ENCODE measurements at places on chromosomes 5 and 9.

DNA sequence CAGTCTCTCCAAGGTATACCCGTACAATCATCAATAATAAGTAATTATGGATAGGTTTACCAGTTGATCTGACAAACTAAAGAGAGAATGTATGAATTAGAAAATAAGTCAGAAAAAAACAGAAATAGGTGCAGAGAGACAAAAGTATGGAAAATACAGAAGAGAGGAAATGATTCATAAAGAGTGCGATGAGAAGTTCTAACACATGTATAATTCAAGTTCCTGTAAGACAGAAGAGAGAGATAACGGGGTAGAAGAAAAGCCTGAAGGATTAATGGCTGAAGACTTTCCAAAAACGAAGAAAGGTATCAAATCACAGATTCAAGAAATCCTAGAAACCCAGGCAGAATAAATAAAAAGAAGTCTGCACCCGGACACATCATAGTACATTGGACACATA lies 16.2 kb upstream of the SMU1 start:
- DNase-seq, result no peak

GRCh38 chr5:149374303-149374702 lies 4.8 kb downstream of the IL17B start:
- no peak for DNase-seq

DNA sequence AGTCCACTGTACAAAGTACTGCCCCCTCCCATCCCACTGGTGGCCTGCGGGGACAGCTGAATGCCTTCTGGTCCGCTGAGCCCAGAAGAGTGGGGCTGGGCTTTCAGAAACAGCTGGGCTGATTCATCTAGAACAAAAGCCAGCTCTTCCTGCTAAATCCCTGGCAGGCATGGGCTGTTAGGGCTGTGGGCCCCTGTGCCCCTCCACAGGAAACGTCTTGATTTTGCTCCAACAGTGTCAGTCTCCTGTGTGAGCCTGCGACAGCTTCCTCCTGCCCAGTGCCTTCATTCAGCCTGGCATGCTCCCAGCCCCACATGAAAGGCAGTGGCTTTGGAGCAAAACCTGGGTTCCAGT lies 6.9 kb upstream of the GSN start:
- DNase-seq, result no peak

- no peak for DNase-seq
Measured at GRCh38 chr5:14212838-14213237, 69.7 kb downstream of the TRIO start.

DNA sequence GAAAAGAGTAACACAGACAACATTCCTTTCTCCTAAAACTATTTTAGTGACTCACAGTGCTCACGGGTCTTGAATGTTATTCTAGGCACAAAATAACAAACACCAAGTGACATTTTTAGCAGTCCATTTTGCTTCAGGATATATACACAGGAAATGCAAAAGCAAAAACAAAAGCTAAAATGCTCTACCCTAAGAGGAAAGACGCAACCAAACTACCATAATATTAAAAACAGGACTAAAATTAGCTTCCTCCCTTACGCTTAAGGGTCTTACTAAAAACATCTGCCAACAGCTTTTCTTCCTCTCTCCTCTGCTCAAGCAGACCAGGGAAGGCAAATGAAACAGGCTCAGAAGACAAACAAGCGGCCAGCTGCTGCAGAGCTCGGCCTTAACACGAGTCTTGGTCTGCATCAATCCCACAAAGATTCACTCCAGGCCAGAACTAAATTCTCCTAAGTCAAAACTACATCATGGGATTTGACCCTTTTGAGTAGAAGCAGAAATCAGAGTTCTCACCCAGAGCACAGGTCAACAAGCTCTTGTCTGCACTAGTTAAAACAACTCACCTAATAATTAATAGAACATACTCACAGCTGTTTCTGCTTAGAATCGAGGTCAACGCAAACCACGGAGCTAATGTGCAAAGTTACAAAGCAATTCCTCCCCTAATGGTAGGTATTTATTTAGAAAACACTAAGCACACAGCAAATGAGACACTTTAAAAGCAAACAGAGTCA lies 62.3 kb downstream of the RAPGEF1 start:
- no peak for DNase-seq

DNA sequence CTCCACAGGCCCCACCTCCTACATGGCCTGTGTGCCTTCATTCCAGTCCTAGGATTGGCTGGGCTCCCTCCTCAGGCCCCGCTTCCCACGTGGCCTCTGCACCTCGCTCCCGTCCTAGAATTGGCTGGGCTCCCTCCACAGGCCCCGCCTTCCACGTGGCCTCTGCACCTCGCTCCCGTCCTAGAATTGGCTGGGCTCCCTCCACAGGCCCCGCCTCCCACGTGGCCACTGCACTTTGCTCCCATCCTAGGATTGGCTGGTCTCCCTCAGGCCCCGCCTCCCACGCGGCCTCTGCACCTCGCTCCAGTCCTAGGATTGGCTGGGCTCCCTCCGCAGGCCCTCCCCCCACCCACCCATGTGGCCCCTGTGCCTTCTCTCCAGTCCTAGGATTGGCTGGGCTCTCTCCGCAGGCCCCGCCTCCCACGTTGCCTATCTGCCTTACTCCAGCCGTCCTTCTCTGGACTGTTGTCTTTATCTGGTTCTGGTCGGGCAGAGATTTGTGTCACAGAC lies 45.3 kb upstream of the CACNA1B start:
- DNase-seq, result no peak

- DNase-seq, result no peak
Measured at GRCh38 chr5:94618029-94618492, 343 bp downstream of the KIAA0825 start.

DNA sequence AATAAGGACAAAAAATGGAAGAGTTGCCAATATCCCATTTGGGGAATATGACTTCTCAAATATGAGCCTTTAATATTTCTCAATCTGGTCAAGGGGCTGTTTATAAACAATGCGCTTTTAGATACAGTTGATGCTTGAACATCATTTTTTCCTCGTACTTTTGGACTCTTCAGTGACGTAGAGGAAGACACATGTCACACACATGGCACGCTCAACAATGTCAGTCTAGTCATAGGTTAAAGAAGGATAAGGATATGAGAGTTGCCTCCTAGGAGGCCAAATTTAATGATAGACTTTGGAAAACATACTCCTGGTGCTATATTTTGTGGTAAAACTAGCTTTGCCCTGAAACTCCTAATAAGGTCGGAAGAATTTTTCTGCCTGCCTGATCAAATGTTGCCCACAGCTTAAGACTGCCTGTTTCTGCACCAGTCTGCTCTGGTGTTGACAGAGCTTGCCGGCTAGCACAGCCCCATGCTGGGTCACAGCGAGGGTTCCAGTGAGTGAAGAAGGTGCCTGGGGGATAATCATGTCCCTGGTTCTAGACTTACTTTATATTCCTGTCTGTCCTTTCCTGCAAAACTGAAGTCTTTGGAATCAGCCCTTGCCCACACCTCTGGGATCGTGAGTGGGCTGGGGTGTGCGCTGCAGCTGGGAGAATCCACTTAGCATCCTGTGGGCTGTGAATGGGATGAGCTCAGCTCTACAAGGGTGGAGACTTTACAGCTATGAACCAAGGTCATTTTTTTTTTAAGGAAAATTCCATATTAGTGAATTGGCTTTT lies 230.8 kb upstream of the IRX4 start:
- DNase-seq, result no peak

- DNase-seq, result no peak
Measured at GRCh38 chr5:32099486-32100035, 74.6 kb downstream of the GOLPH3 start.

DNA sequence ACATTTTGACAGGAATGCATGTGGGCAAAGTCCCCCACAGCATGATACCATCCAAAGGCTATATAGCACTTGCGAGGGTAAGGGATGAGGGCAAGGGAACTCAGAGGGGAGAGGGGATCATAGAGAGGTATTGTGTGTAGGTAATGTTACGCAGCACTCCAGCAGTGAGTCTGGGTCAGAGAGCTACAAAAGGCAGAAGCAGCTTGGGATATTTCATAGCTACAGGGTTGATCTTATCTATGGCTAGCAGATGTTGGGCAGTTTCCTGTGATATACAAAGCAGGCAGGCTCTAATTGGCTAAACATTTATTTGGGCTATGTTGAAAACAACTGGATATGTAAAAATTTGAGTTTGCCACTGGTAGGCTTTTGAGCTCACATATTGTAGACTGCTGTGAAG lies 17.8 kb upstream of the SLCO4C1 start:
- DNase-seq, result no peak

DNA sequence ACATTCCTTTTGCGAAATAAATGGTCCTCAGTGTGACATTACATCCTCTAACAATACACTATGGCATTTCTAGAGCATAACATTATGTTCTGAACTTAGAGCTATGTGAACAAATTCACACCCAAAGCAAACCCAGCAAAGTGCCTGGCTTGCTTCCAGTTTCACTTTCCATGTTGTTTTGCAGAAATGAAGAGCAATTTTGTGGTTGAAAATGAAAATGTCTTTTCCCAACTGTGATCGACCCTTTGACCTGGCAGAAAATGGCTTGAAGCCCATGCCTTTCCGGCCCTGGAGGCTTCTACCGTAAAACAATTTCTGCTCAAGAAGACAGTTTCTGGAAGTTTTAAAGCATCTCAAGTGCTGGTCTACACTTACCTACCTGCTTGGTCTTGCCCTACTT lies 344.7 kb upstream of the RGMB start:
- no peak for DNase-seq

- DNase-seq, result no peak
Measured at GRCh38 chr9:85200726-85201404, 531.3 kb downstream of the NTRK2 start.

- DNase-seq, result no peak
Measured at GRCh38 chr5:73354406-73354805, 94.2 kb downstream of the FOXD1 start.

GRCh38 chr9:108859459-108860114 lies 2.5 kb upstream of the ACTL7A start:
- DNase-seq, result no peak

- DNase-seq, result no peak
Measured at GRCh38 chr5:140875085-140876065, at the start of gene PCDHA12. PCDHA12 (plus strand) TSS chr5:140875308; CDS start chr5:140875473, 165 bp downstream.

DNA sequence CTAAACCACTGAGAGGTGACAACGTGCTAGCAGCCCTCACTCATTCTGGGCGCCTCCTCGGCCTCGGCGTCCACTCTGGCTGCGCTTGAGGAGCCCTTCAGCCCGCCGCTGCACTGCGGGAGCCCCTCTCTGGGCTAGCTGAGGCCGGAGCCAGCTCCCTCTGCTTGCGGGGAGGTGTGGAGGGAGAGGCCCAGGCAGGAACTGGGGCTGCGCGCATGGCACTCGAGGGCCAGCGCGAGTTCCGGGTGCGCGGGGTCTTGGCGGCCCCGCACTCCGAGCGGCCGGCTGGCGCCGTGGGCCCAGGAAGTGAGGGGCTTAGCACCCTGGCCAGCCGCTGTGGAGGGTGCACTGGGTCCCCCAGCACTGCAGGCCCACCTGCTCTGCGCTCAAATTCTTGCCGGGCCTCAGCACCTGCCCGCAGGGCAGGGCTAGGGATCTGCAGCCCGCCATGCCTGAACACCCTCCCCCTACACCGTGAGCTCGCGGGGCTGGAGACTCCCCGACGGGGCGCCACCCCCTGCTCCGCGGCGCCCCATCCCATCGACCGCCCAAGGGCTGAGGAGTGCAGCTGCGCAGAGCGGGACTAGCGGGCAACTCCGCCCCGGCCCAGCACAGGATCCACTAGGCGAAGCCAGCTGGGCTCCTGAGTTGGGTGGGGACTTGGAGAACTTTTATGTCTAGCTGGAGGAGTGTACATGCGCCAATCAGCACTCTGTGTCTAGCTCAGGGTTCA lies 11.8 kb upstream of the UBE2D2 start:
- DNase-seq, result no peak

DNA sequence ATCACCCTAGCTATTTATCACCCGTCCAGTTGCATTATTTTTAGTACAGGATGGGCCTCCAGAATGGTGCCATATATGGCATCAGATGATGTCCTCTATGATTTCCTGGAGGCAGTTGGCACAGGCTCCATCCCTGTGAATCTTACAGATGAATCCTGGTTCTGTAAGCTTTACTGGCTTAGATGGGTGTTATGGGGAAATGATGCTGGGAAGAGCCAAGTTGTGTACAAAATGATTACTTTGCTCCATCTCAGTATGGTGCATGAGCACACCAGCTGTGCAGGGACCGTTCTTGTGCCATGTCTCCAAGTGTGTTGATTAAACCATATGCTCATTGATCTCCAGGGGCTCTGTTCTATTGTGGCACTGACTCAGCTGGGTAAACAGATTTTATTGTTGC lies 755.7 kb downstream of the TLR4 start:
- DNase-seq, result no peak

- DNase-seq, result no peak
Measured at GRCh38 chr5:141762790-141763368, 80.8 kb upstream of the ARAP3 start.

DNA sequence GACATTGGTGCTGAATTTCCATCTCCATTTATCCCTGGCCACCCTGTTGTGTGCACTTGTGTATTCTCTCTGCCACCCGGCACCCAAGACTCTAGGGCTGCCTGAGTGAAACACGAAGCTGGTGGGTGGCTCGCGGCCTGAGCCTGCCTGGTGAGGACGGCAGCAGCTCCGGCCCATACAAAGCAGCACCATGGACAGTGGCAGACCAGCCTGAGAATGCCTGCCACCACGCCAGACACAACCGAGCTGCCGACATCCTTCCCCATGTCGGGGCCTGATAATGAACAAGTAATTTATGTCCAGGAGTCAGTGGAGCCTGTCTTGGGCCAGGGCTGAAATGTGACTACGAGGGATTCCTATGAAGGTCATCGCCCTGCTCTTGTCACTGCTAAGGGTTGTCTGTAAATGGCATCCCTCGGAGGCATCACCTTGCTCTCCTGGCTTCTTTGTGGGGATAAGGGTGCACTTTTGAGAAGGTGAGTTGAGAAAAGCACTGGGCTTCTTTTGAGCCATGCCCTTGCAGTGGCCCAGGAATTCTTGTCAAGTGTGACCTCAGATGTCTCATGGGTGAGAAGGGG lies 175.7 kb downstream of the MELK start:
- DNase-seq, result no peak

DNA sequence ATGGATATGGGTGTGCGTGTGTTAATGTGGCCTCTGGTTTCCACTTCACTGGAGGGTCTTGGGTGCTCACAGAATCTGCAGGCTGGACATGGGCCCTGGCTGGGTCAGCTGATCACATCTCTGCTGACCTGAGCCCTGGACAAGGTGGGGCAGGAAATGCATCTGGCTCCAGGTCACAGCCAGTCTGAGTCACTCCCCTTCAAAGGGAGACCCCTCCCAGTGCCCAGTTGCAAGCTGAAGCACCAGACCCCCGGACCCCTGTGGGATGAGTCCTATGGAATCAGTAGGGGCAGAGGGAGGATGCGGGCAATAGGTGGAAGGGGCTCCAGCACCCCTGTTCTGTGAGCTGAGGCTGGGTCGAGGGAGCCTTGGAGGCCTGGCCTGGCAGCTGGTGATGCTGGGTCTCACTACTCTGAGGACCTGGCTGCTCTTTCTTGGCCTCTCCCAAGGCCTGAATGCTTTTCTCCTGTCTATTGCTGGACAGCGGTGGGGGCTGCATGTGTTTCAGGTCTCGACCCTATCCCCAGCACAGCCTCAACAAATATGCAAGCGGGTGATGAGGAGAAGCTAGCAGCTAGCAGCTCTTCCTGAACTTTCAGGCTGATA lies 54.5 kb downstream of the PHF2 start:
- no peak for DNase-seq

DNA sequence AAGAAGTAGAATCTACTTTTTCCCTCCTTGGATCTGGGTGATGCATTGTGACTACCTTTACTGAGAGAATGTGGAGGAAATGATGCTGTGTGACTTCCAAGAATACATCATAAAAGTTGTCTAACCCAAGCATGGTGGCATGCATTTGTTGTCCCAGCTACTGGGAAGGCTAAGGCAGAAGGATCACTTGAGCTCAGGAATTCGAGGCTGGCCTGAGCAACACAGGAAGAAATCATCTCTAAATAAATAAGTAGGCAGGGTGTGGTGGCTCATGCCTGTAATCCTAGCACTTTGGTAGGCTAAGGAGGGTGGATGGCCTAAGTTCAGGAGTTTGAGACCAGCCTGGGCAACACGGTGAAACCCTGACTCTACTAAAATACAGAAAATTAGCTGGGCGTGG lies 143.2 kb upstream of the VLDLR start:
- DNase-seq, result no peak
